ENCODE measurements at places on chromosomes 1 and 21.

- no peak for DNase-seq
Observed at GRCh38 chr1:217599154-217599553, 31.7 kb downstream of the GPATCH2 start.

DNA sequence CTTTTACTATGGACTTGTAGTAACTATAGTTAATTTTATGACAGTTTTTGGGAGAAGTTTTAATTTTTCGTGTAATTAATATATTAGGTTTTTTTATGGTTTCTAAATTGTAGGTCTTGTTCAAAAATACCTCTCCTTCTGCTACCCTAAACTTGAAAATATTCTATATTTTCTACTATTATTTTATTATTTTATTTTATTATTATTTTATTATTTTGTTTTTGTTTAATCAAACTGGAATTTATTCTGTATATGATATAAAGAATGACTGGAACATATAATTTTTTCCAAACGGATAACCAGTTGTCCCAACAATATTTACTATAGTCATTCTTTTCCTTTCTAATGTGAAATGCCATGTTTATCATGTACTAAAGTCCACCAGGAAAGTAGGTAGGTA is 17.1 kb upstream of the AGO4 start:
- no peak for DNase-seq

GRCh38 chr1:44775930-44776729 is 790 bp downstream of the RPS8 start:
- DNase-seq: no peak

DNA sequence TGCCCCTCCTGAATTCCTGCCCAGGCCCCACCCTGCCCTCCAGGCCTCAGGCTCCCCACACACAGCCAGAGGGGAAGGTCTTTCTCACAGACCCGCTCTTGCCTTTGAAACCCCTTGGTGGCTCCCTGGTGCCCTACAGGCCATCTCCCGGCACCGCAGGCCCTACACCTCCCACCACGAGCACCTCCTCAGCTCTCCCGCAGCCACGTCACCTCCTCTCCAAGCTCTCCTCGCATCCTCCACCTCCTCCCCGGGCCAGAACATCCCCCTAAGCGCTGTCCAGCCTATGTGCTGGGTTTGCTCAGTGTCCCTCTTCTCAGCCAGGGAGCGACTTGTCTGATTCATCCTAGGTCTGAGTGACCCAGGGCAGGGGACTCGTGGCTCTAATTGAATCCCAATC is 66.4 kb downstream of the DMRTB1 start:
- peak; percentile 15 for DNase-seq

DNA sequence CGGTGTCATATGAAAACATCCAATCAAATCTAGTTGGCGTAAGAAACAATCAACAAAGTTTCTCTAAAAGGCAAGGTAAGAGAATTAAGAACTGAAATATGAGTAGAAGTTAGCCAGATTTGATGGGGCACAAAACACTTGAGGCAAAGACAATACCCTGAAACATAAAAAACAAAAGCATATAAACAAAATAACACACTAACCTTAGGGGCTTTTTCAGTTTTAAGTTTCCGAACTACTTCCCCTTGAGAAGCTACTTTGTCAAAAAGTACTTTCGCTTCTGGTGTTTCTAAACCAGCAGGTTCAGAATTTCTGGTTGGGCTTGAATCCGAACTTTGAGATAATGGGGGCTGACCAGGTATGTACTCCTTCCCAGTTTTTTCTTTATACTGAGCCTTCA is 57.9 kb downstream of the EPRS1 start:
- no peak for DNase-seq

DNA sequence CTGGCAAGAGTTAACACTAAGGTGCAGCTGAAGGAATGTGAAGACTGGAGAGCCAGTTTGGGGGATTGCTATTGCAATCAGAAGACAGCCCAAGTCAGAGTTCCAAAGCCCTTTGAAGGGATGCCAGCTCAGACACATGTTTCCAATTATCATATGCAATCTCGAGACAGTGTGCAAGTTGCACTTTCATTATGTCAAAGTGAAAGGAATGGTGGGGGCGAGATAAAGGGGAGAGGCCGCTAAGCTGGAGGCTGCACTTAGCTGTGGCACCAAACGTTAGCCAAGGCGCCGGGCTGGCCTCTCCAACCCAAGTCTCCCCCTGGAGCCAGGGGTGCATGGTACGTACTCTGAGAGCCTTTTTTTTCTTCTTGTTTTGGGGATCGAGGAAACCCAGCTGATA is 58.0 kb downstream of the NGF start:
- DNase-seq: peak; percentile 95

DNA sequence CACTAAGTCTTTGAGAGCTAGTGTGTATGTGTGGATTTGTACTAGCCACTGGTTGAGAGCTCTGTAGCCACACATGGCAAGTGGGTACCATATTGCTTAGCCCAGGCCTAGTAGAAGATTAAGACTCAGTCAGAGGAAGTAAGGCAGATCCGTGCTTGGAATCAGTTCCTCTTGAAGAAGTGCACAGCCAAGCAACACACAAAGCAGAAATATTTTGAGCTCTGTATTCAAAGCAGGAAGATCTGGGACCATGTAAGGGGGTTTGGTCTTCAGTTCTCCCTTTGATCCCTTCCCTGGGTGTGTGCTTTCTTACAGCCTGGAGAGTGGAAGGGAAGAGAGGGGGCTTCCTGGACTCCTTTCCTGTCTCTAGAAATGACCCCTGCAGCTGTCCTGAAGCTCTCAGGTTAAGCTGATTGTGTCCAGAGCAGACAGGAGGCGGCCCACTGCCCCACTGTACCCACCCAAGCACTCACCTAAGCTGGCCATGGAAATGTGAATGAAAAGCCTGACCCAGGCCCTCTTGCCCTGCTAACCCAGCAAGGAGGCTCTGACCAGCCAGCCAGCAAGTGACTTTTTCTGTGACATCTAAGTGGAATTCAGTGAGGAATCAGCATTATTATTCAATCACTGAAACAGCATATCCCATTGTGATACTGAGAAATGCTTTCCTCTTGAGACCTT is 3.6 kb downstream of the ETS2 start:
- no peak for DNase-seq

GRCh38 chr1:62144238-62144831 is 50.3 kb upstream of the L1TD1 start:
- DNase-seq: peak; percentile 50

GRCh38 chr1:170698301-170699275 is 34.7 kb downstream of the PRRX1 start:
- peak; percentile 83 for DNase-seq

GRCh38 chr1:47991673-47992072 is 5.5 kb downstream of the TRABD2B start:
- peak; percentile 44 for DNase-seq

DNA sequence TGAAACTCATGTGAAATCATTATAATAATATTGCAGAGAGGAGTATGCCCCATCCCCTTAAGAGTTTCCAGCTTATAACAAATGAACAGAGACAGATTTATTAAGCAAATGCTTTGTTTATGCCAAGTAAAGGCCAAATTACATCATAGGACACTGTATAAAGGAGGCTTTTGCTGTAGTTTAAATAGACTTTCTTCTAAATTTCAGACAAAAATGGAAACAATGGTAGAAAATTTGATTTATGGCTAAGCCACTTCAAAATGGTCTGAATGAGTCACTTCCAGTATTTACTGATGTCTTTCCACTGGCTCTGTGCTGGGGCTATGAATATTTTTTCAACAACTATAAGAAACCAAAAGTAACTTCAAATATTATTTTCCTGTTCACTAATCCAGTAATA is 81.1 kb upstream of the ST6GALNAC5 start:
- DNase-seq: no peak

GRCh38 chr1:87880764-87881163 is 552.1 kb downstream of the LMO4 start:
- peak; percentile 9 for DNase-seq

DNA sequence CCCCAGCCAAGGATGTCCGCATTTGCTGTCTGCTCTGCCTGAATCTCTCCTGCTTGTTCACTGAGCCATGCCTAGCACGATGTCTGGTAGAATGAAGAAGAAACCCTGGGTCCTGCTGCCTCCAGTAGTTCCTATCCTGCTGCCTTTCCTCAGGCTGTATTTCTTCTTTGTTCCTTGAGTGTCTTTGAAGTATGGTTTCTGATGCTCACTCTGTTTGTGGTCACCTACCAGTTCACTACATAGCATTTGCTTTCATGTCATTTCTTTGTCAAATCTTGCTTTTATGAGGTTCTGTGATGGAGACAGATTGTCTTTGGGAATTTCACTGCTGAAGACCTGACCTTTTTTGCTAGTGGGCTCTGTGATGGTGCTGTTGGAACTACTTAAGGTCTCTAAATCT is 5.9 kb downstream of the UCK2 start:
- DNase-seq: no peak

- DNase-seq: no peak
Observed at GRCh38 chr21:39265603-39266002, 47.8 kb downstream of the BRWD1 start.

GRCh38 chr1:187038784-187039183 is 210.0 kb downstream of the PLA2G4A start:
- no peak for DNase-seq

DNA sequence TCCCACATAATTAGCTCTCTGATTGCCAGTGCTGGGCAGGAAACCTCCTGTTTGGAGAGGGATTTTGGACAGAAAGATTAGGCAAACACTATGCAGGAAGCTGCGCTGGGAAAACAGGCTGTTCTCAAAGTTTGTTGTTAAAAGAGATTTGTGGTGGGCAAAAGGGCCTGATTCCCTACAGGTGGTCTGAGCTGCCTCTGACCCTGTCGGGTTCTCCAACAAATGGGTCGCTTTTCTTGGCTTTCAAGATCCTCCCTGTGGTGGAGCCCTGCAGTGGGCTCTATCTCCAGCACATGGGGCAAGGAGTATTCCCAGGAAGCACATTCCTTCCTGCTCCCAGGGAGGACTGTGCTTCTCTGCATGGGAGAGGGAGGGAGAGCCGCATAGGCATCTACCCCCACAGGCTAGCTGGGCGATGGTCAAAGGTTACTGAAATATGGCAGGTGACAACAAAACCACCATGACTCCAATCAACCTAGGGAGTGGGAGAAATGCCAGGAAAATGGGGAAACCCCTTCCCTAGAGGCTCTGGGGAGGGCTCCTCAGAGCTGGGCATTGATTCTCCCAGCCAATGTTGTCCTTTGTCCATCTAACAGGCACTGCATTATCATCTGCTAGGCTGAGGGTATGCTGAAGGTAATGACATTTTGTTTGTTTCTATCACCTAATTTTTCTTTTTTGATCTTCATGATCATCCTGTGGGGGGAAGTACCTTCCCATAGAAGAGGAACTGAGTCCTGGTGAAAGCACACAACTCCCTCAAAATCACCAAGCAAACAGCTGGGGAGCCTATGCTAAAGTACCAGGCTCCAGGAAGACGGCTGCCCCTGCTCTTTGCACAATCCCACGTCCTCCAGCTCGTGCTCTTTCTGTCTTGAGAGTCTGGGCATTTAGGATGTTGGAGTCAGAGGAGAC is 85.3 kb downstream of the PLXNA2 start:
- peak; percentile 42 for DNase-seq

DNA sequence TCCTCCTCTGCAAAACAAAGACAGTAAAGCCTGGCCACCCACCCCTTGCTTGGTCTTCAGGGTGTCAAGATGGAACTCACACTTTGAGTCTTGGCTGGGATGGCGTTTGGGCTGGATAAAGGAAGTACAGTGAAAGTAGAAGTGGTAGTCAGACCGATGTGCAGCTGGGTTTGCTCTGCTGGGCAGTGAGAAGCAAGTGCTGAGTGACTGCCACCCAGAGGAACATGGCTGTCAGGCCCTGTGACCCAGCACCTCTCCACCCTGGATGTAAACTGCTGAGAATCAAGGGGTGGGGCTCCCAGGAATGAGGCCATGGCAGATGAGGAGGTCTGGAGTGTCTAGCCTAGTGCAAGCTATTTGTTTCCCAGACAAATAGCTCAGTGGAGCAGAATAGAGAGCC is 51.2 kb downstream of the POFUT2 start:
- no peak for DNase-seq

DNA sequence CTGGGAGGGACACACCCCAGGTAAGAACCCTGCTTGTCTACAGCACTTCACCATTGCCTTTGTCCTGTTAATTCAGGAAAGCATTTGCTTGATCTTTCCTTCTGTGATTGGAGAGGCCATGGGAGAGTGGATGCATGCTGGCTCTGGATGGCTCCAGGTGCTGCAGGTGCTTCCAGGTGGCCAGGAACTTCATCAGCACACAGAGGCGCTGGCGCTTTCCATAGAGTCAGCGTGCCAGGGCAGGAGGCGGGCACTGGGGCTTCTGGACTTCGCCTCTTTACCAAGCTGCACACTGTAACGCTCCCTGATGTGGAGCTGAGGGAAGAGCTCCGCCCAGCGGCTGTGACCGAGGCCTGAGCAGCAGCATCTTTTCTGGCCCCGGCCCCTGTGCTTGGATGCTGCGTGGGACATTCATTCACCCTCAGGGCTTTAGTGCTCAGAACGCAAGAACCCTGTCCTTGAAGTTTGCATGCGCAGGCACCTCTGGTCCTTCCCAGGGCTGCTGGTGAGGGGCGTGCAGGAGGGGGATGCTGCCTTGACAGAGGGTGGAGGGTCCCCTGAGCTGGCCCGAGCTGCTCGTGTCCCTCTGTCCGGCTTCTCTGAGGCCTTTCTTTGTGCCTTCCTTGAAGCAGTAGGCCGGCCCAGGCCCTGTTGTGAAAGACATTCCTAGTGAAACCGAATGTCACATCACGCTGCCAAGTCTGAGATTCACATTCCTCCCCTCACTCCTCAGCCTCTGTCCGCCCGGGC is 1.6 kb upstream of the MX2 start:
- peak; percentile 44 for DNase-seq

- DNase-seq: peak; percentile 89
Observed at GRCh38 chr1:71089536-71090270, 8.9 kb upstream of the ZRANB2 start.

GRCh38 chr21:36706951-36707762 is 8.2 kb downstream of the SIM2 start:
- DNase-seq: peak; percentile 36

- DNase-seq: peak; percentile 23
Observed at GRCh38 chr1:204502241-204502640, 7.6 kb upstream of the PIK3C2B start.

GRCh38 chr1:157983787-157984186 is 9.7 kb upstream of the KIRREL1 start:
- no peak for DNase-seq

Measured in fibroblast of skin of scalp (primary cell).